ENCODE measurements at places on chromosomes 2 and 18.

- DNase-seq: no peak
These were observed 421.6 kb upstream of the CHST9 start for GRCh38 chr18:27606741-27607140.

- peak; percentile 34 for DNase-seq
These were observed at the start of gene ADD2 for GRCh38 chr2:70767699-70768589. ADD2 (minus strand) TSS chr2:70768200; CDS start chr2:70706408, 61,792 bp downstream.

GRCh38 chr2:160061944-160062291 is 497 bp downstream of the PLA2R1 start:
- no peak for DNase-seq

DNA sequence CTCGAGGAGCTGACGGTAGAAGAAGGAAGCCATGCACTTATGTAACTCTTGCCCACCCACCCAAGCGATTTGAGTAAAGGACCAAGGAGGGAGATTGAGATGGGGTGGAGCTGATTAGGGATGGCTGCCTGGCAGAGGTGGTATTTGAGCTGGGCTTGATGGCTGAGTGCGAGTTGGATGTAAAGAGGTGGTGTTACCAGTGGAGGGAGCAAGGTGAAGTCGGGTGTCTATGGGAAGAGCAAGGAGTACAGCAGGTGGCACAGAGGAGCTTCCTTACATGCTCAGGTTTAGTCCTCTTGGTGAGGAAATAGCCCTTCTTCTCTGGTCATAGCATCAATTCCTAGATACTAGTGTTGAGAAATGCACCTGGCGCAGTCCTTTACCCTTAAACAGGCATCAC is 294.2 kb upstream of the SKOR2 start:
- no peak for DNase-seq

GRCh38 chr2:20093263-20094141 is 42.1 kb upstream of the LAPTM4A start:
- no peak for DNase-seq

DNA sequence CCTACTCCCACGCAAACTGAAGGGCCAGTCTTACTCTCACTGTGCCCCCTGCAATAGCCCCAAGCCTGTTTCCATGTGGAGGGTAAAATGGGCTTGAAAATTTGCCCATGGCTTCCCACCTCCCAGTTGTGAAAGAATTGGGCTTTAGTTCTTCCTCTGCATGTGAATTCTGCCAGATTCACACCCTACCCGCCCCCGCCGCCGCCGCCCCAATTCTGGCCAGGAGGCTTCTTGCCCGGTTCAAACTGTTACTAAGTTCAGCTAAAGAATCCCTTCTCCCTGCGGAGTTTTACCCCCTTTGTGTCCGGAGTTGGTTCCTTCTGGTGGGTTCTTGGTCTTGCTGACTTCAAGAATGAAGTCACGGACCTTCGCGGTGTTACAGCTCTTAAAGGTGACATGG is 25.5 kb upstream of the SAP130 start:
- no peak for DNase-seq

DNA sequence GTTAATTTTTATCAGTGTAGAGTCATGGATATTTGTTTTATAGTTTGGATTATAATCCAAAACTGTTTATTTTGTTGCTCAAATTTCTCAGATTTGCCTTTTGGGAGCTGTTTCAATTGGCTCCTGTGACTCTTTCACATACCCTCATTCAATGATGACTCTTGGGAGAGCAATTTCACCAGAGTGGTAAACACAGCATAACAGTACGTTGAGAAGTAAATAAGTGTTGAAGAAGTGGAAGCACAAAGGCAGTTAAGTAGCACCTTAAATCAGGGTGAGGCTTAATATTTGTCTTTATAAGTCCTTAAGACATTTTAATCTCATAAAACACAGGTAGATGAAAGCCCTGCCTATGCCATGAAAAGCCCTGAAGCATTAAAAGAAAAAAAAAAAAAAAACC is 17.1 kb upstream of the SLC39A10 start:
- DNase-seq: no peak

DNA sequence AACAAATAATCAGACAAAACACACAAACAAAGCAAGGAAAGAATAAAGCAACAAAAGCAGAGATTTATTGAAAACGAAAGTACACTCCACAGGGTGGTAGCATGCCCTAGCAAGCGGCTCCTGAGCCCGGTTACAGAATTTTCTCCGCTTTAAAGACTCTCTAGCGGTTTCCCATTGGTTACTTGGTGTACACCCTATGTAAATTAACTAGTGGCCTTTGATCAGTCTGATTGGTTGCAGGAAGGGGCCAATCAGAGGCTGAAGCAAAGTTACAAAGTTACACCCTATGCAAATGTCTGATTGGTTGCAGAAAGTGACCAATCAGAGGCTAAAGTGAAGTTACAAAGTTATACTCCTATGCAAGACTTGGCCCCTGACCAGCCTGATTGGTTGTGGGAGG is 242.9 kb downstream of the LDLRAD4 start:
- DNase-seq: no peak

DNA sequence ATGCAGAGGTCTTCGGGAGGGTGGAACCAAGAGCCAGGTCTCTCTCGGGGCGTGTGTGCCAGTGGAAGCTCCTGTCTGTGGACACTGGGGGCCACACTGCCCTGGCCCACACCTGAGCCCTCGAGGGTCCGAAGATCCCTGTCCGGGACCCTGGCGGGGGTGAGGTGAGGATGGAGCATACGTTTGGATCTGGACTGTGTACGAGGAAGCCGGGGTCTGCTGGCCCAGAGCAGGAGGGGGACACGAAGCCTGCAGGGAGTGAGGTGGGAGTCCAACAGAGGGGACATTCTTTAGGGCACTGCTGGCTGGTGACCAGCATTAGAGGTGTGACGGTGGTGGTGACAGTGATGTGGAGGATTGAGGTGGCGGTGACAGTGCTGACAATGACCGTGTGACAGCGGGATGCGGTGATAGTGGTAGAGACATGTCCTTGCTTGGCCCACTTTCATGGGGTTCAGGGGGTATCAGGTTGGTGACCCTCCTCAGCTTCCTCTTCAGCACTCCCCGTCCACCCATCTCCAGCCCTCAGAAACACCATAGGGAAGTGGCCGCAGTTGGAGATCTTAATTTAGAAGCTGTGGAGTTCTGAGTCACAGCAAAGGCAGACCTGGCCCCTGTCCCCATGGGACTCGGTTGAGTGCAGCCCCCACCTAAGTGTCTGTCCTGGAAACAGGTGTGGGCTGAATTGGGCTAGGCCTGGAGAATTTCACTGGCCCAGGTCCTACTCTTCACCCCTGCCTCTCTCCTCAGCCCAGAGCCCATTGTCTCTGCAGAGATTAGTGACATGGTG is 252.0 kb downstream of the DYSF start:
- no peak for DNase-seq

DNA sequence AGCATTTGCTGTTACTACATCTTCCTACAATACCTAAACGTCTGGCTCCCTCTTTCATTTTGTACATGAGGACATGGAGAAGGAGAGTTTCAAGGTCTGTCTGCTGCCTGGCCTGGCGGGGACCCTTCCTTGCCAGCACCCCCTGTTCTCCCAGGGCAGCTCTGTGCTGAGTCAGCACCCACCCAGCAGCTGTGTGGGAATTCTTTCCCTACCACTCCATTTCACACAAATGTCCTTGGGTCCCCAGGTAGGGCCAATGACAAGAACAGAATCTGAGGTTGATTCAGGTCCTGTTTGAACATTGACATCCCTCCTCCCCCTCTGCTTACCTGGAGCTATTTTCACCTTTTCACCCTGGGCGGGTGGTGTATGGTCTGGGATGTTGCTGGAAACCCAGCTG is 129.9 kb upstream of the ITGA6 start:
- DNase-seq: no peak

- no peak for DNase-seq
These were observed 14.7 kb upstream of the MAPRE2 start for GRCh38 chr18:35026407-35027061.

DNA sequence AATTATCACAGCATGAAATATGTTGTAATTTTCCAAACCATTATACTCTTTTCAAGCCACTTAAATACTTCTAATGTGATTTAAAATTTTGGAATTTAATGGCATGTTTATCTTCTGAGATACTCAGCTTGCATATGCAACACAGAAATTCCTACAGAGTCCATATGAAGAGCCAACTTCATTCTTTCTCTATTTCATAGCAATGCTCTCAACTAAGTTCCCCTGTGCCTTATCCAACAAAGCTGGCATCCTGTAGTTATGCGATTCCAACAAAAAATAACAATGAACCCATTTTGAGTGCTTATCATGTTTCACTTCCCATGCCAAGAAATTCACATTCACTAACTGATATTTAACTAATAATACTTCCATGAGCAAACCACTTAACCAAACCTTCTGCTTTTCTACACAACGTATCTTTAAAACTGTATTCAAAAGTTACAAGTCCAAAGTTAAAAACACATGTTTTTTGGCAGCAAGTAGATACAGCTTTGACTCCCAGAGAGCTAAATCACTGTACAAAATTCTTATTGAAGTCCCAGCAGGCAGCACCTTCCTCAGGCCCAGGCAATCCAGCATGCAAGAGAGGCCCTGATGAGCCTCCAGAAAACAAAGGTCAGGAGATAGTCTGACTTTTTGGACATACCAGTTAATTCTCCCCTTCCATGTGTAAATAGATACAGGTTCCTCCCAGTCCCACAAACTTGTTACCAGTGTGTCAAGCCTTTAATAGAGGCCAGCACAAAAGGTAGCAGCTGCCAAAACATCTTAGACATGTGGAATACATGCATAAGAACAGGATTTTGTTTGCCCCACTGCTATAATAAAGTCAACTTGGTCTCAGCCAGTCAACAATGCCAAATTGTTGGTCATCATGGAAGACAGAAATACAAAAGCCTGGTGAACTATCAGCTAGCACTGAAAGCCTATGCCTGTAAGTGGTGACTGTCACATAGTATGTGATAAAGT is 113.1 kb upstream of the WDR75 start:
- no peak for DNase-seq

Data from stimulated activated CD4-positive, alpha-beta T cell treated with anti-CD3 and anti-CD28 coated beads, Interleukin-12 subunit alpha, Interleukin-12 subunit beta, amount 100 ng/mL, for 4 hours (primary cell).